ENCODE measurements at places on chromosomes 16 and 17. TPM values are rescaled to one million over a fixed set of nuclear protein-coding genes. Genes with fewer than 3 reads are reported as not detected.

Gene CMTM1
- 0.80 TPM for polyA plus RNA-seq

Gene KRT24
- not detected for polyA plus RNA-seq

Gene BICDL2
- polyA plus RNA-seq: not detected

Gene GRAPL
- polyA plus RNA-seq: 3.1 TPM

Gene SCRN2
- polyA plus RNA-seq: 15.7 TPM

Gene MYH2
- polyA plus RNA-seq: not detected

Gene KRT12
- polyA plus RNA-seq: not detected

Gene GNPTG
- 53.7 TPM for polyA plus RNA-seq

Gene DNASE1L2
- not detected for polyA plus RNA-seq

Gene TPSG1
- polyA plus RNA-seq: not detected

Gene G6PC1
- polyA plus RNA-seq: not detected

Gene FOXF1
- not detected for polyA plus RNA-seq

Gene RNF157
- polyA plus RNA-seq: 4.0 TPM

Gene DPEP3
- polyA plus RNA-seq: not detected

Gene C17orf100
- 4.3 TPM for polyA plus RNA-seq

Gene CARHSP1
- 57.2 TPM for polyA plus RNA-seq

Gene NLRC5
- 151 TPM for polyA plus RNA-seq

Gene LRRC37A
- 1.5 TPM for polyA plus RNA-seq

Gene FOXC2
- not detected for polyA plus RNA-seq

Gene TBX6
- 0.36 TPM for polyA plus RNA-seq

Gene KRTAP3-2
- not detected for polyA plus RNA-seq

Gene TBC1D3G
- not detected for polyA plus RNA-seq

Gene TTLL6
- polyA plus RNA-seq: not detected

Gene NEURL4
- polyA plus RNA-seq: 2.4 TPM

Gene SMIM5
- polyA plus RNA-seq: not detected

Gene SDK2
- polyA plus RNA-seq: not detected

Gene CACNB1
- 2.0 TPM for polyA plus RNA-seq

Gene MYL4
- not detected for polyA plus RNA-seq

Gene TP53TG3F
- not detected for polyA plus RNA-seq

Gene TAT
- not detected for polyA plus RNA-seq

Gene PRSS27
- polyA plus RNA-seq: not detected

Gene RTN4RL1
- 0.27 TPM for polyA plus RNA-seq

Gene APOH
- polyA plus RNA-seq: 0.44 TPM

Gene HAS3
- polyA plus RNA-seq: not detected

Gene CPHXL2
- not detected for polyA plus RNA-seq

Gene PLCG2
- 1.8 TPM for polyA plus RNA-seq

All from CD4-positive, alpha-beta memory T cell (primary cell).